ENCODE measurements at places on chromosomes 1 and 21. TPM values are rescaled to one million over a fixed set of nuclear protein-coding genes. Genes with fewer than 3 reads are reported as not detected.

The PADI2 gene
- 111 TPM for total RNA-seq

The KRTAP21-2 gene
- total RNA-seq, result not detected

The MAN1A2 gene
- 48.3 TPM for total RNA-seq

The PTPRC gene
- not detected for total RNA-seq

- no peaks in the 10 kb centered on the region for H3K36me3 ChIP-seq
- H3K4me3 ChIP-seq, result no peak within 1 kb of the TSS
- no peak within 1 kb of the TSS for H3K27ac ChIP-seq
- no peaks in the 10 kb centered on the region for H3K27me3 ChIP-seq
These were observed at the start of gene LCE2A for GRCh38 chr1:152697701-152698600. Gene LCE2A (plus strand): TSS chr1:152698345. CDS start chr1:152698902, 557 bp downstream.

- no peaks in the 10 kb centered on the region for H3K36me3 ChIP-seq
- H3K4me3 ChIP-seq, result no peak overlapping the region
- no peak overlapping the region for H3K27ac ChIP-seq
- DNase-seq, result no peak
These were observed 44.0 kb downstream of the FAM163A start for GRCh38 chr1:179786815-179787685.

- H3K36me3 ChIP-seq, result peaks cover 74% of the 10 kb centered on the region
- peaks cover 51% of the 10 kb centered on the region for H3K4me1 ChIP-seq
- no peak overlapping the region for H3K4me3 ChIP-seq
- DNase-seq, result no peak
These were observed 38.0 kb downstream of the ARHGAP29 start for GRCh38 chr1:94199398-94199797.

DNA sequence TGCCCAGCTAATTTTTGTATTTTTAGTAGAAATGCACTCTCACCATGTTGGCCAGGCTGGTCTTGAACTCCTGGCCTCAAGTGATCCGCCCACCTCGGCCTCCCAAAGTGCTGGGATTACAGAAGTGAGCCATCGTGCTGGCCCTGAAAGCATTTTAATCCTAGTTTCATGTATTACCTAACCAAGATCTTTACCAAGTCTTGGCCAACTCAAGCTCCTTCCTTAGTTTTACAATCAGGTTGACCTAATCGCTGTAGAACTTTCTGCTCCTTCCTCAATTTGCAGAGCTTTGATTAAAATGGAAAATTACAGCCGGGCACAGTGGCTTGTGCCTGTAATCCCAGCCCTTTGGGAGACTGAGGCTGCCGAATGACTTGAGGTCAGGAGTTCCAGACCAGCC, 3.2 kb upstream of the TMEM63A start:
- no peak for DNase-seq
- H3K4me1 ChIP-seq, result peaks cover 23% of the 10 kb centered on the region
- H3K4me3 ChIP-seq, result no peak overlapping the region
- H3K27me3 ChIP-seq, result no peaks in the 10 kb centered on the region

All from osteocyte (in vitro differentiated cells).